Type B pancreatic cell (in vitro differentiated cells): ENCODE measurements at places on chromosomes 7 and 10. TPM values are rescaled to one million over a fixed set of nuclear protein-coding genes. Genes with fewer than 3 reads are reported as not detected.

DNA sequence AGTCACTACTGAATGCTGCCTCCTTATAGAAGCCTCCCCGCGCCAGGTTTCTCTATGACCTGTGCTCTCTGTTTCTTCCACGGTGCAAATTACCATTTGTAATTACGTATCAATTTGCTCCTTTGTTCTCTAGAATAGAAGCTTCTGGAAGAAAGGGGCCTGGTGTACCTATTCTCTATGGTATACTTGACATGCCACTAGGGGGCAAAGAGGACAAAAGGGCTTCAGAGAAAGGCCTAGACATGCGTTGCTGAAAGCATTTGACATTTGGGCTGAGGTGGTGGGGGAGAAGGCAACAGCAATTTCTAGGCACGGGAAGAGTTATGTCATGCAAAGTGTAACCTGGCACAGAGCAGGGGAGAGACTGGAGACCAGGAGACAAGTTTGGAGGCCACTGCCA, 148.7 kb downstream of the WDR11 start:
- no peak for DNase-seq
- peaks cover 19% of the 10 kb centered on the region for H3K4me1 ChIP-seq
- H3K36me3 ChIP-seq: peaks cover 8% of the 10 kb centered on the region
- H3K27me3 ChIP-seq: no peaks in the 10 kb centered on the region
- no peak overlapping the region for H3K27ac ChIP-seq
- no peak overlapping the region for H3K4me3 ChIP-seq

DNA sequence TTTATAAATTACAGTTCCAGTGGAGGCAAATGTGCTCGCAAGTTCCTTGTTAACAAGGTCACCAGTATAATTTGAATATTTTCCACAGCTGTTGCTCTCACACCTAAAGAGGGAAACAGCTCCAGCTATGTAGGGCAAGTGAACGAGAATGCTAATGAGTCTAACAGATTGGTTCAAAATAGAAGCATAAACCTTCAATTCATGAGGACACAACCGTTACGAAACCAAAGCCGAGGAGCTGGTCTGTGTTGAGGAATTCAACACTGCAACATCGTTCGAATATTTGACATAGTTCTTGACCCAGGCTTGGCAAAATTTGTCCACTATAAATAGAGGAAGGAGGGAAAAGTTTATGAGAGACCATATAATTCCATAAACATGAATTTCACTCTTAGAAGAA, 161.3 kb downstream of the KLF6 start:
- H3K4me1 ChIP-seq: no peaks in the 10 kb centered on the region
- DNase-seq: no peak
- no peaks in the 10 kb centered on the region for H3K27me3 ChIP-seq
- H3K27ac ChIP-seq: peak overlapping the region; percentile 83

SPDYE16 gene
- total RNA-seq: 0.19 and 0.51 TPM in 2 replicates

FAM237B gene
- total RNA-seq: not detected in 2 replicates

DNA sequence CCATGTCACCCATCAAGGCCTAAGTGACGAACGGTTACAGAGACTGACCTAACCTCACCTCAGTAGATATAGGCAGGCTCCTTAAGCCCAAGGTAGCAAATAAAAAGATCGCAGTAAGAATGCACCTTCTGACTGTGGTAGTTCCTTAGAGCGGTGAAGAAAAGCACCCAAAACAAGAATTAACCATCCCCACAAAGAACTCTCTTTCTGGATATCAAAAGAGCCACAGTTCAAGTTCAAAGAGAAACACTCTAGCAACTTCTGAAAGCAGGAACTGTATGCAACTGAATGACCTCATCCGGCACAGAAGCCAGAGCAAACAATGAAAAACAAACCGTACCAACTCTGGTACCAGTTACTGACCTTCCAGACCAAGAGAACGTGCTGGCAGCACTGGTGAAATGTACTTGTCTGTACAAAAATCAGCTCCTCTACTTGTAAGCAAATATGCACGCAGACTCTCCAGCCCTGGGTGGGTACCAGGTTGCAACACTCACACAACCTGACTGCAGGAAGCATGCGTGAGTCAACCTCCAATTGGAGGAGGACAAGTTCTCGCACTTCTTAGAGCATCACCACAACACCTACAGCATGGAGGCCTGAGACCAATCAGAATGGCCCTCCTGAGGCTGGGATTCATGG, 202.7 kb downstream of the FAM107B start:
- H3K36me3 ChIP-seq: peaks cover 30% of the 10 kb centered on the region
- peak overlapping the region; percentile 54 for H3K27ac ChIP-seq
- peak overlapping the region; percentile 34 for H3K4me3 ChIP-seq
- no peak for DNase-seq

DNA sequence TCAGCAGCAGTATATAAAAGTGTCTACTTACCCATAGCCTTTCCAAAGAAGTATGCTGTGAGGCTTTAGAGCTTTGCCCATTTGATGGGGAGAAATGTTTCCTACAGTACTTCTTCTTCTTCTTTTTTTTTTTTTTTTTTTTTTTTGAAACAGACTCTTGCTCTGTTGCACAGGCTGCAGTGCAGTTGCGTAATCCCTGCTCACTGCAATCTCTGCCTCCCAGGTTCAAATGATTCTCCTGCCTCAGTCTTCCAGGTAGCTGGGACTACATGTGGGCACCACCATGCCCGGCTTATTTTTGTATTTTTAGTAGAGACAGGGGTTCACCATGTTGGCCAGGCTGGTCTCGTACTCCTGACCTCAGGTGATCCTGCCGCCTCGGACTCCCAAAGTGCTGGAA, 101.7 kb upstream of the TMEM26 start:
- no peaks in the 10 kb centered on the region for H3K27me3 ChIP-seq
- H3K36me3 ChIP-seq: no peaks in the 10 kb centered on the region
- no peak overlapping the region for H3K4me3 ChIP-seq
- H3K27ac ChIP-seq: no peak overlapping the region

GRCh38 chr7:40502359-40502758, 367.6 kb downstream of the SUGCT start:
- peaks cover 4% of the 10 kb centered on the region for H3K36me3 ChIP-seq
- H3K4me1 ChIP-seq: no peaks in the 10 kb centered on the region
- DNase-seq: no peak
- H3K4me3 ChIP-seq: no peak overlapping the region

GRCh38 chr10:101570428-101571270, 17.4 kb downstream of the POLL start:
- H3K36me3 ChIP-seq: no peaks in the 10 kb centered on the region
- H3K4me1 ChIP-seq: peaks cover 8% of the 10 kb centered on the region
- DNase-seq: no peak
- H3K27ac ChIP-seq: no peak overlapping the region
- H3K4me3 ChIP-seq: peak overlapping the region; percentile 82

METTL27 gene
- 8.5 and 11.5 TPM in 2 replicates for total RNA-seq

DNA sequence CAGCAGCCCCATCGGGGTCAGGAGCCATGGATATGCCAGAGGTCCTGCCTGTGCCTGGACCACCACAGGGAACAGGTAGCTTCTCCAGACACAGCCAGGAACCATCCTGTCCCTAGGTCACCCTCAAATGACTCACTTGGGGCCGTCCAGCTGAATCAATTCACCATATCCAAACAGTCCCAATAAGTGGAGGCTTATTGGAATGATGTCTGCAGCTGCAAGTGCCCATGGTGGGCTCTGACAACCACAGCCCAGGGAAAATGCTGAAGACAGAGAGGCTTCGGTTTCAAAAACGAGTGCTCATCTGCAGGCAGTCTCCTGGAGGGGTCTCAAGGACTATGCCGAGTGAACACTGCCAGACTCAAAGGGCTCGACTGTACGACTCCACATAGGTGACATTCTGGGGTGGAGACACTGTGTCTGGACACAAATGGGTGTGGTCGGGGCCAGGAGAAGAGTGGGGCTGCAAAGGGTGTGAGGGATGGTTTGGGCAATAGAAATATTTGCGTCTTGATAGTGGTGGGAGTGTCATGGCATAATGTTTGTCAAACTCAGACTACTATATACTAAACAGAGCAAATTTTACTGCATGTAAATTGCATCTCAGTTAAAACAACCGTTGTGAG, 204.8 kb downstream of the TNS3 start:
- DNase-seq: no peak
- peaks cover 58% of the 10 kb centered on the region for H3K4me1 ChIP-seq
- no peak overlapping the region for H3K4me3 ChIP-seq
- peaks cover 12% of the 10 kb centered on the region for H3K36me3 ChIP-seq

GRCh38 chr10:30536578-30536977, 93.0 kb downstream of the LYZL2 start:
- no peaks in the 10 kb centered on the region for H3K27me3 ChIP-seq
- no peak for DNase-seq
- no peak overlapping the region for H3K4me3 ChIP-seq
- peak overlapping the region; percentile 21 for H3K27ac ChIP-seq
- H3K4me1 ChIP-seq: peaks cover 21% of the 10 kb centered on the region

- no peaks in the 10 kb centered on the region for H3K36me3 ChIP-seq
- DNase-seq: no peak
- H3K4me1 ChIP-seq: peaks cover 3% of the 10 kb centered on the region
- H3K27me3 ChIP-seq: no peaks in the 10 kb centered on the region
Measured at GRCh38 chr7:30001998-30002397, 12.4 kb upstream of the SCRN1 start.

GRCh38 chr7:46589286-46589685, 668.2 kb upstream of the IGFBP3 start:
- H3K27me3 ChIP-seq: no peaks in the 10 kb centered on the region
- H3K36me3 ChIP-seq: no peaks in the 10 kb centered on the region
- no peaks in the 10 kb centered on the region for H3K4me1 ChIP-seq
- no peak for DNase-seq

FAM180A gene
- 0.14 TPM in 1 of 2 replicates, not detected in the other for total RNA-seq

DNA sequence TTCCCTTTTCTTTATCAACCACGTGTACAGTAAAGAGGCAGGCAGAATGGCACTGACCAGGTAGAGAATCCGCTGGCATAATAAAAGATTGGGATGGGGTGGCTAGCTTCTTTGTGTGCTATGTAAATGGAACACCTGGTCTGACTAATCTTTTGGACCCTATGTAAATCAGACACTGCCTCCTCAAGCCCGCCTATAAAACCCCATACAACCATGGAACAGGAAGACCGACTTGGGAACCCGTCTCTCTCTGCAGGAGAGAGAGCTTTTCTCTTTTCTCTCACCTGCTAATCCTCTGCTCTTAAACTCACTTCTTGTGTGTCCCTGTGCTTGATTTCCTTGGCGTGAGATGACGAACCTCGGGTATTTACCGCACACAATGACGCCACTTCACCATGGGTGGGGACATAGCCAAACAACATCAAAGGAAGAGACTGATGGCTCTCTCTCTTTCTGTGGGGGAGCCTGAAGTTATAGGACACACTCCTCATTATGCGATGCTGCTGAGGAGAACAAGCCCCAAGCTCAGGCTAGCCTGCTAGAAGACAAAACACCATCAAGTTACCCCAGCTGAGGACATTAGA, 94.2 kb downstream of the ARL5B start:
- H3K36me3 ChIP-seq: no peaks in the 10 kb centered on the region
- H3K27me3 ChIP-seq: peaks cover 4% of the 10 kb centered on the region
- no peak overlapping the region for H3K27ac ChIP-seq
- H3K4me1 ChIP-seq: no peaks in the 10 kb centered on the region
- no peak overlapping the region for H3K4me3 ChIP-seq
- no peak for DNase-seq

DNA sequence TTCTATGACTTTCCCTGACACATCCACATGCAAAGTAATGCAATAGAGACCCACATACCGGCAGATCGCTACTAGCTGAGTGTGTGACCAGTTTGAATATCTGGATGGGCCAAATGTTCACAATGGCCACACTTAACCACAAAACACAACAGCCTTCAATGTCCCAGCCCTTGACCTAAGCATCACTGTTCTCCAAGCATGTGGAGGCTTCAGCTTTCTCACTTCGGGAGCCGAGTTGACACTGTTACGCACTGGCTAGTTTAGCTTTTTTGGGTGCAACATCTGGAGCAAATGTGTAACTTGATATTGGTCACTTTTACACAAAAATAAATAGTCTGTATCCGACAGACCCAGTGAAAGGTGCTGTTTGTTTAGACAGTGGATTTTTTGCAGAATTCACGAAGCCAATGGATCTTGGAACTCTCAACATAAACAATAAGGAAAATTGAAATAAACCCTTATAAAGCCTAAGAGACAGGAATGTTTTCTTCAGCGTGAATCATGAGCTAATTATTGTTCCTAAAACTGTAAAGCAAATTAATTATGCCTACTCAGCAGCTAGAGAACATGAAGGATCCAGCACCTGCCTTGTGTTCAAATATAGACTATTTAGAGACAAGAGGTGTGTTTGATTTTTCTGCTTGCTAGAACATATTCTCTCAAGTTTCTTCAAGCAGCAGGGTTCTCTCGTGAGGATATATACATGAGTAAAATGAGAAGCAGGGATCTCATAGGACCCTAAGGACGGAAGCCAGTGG, 117.6 kb upstream of the JCAD start:
- H3K4me1 ChIP-seq: peaks cover 34% of the 10 kb centered on the region
- no peak overlapping the region for H3K4me3 ChIP-seq
- no peak for DNase-seq
- no peaks in the 10 kb centered on the region for H3K27me3 ChIP-seq
- H3K27ac ChIP-seq: no peak overlapping the region

DNA sequence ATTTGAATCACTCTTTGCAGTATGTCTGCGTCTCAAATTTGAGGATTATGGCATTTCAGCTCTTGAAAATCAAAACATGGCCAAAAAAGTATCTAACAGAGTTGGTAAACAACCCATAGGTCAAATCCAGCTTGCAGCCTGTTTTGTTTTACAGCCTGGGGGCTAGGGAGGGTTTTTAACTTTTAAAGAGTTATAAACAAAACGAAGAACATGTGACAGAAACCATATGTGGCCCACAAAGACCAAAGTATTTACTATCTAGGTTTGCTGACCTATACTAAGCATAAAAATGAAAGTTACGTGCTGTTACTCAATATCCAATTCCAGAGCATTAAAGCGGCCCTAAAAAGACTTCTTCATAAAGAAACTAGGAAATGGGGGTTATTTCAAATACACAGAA, 55.5 kb upstream of the STARD3NL start:
- no peak overlapping the region for H3K4me3 ChIP-seq
- DNase-seq: no peak
- H3K27me3 ChIP-seq: no peaks in the 10 kb centered on the region

DNA sequence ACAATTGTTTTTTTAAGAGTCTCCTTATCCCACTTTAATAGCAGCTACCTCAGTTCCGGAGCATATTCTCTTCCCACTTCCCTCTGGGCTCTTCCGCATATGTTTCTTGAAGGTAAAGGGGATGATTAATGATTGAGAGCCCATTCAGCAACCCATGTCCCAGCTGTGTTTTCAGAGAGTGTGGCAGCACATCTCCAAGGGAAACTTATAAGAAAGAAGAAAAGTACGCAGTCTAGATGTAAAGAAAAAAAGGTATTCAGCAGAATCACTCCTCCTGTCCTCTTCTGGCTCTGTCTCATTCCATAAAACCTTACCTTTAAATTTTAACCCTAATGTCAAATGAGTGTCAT, 9.7 kb upstream of the ANKRD7 start:
- H3K27me3 ChIP-seq: no peaks in the 10 kb centered on the region
- H3K4me1 ChIP-seq: no peaks in the 10 kb centered on the region
- no peak for DNase-seq
- H3K4me3 ChIP-seq: no peak overlapping the region

DLX6 gene
- total RNA-seq: 3.5 and 25.5 TPM in 2 replicates

GRCh38 chr10:46253076-46254006, 33.5 kb upstream of the ANTXRL start:
- H3K27ac ChIP-seq: no peak overlapping the region
- H3K4me3 ChIP-seq: no peak overlapping the region
- DNase-seq: peak; percentile 64
- no peaks in the 10 kb centered on the region for H3K4me1 ChIP-seq
- H3K36me3 ChIP-seq: no peaks in the 10 kb centered on the region

TAS2R3 gene
- 1.2 and 3.2 TPM in 2 replicates for total RNA-seq

GRCh38 chr7:13057462-13058200, 370.2 kb downstream of the ARL4A start:
- no peaks in the 10 kb centered on the region for H3K36me3 ChIP-seq
- H3K27ac ChIP-seq: no peak overlapping the region
- no peaks in the 10 kb centered on the region for H3K4me1 ChIP-seq
- no peak for DNase-seq
